ENCODE measurements at places on chromosomes 1 and 21. TPM values are rescaled to one million over a fixed set of nuclear protein-coding genes. Genes with fewer than 3 reads are reported as not detected.

DNA sequence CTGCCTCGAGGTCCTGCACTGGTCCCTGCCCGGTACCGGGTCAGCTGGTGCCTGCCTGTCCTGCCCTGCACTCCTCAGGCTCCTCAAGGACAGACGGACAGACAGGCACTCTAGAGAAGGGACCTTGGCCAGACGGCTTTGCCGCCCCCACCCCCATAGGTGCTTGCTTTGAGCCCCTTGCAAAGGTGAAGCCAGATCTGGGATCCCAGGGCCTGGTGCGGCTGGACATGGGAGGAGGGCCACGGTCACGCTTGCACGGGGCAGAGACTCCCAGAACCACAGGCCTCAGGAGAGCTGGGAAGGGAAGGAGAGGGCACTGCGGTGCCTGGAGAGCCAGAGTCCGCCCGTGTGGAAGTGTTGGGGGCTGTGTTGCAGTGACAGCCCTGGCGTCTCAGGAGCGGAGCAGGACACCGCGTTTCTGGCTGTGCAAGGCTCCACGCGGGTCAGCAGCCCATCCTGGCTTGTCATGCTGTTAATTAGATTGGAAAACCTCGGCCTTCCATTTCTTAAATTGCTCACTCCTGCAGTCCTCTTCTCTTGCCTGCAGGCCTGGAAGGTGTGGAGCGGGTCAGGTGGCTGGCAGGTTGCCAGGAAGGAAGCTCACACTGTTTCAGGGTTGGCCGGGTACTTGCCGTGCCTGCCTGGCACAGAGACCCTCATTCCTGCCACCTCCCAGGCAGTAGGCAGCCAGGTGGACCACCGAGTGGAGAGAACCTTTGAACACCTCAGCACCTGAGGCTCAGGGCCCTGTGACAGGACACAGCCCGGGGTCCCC, 16.3 kb downstream of the COL18A1 start:
- no peak for DNase-seq

Gene ADGRL4
- 20.4 TPM for total RNA-seq

Gene TMEM9
- 64.0 TPM for total RNA-seq

DNA sequence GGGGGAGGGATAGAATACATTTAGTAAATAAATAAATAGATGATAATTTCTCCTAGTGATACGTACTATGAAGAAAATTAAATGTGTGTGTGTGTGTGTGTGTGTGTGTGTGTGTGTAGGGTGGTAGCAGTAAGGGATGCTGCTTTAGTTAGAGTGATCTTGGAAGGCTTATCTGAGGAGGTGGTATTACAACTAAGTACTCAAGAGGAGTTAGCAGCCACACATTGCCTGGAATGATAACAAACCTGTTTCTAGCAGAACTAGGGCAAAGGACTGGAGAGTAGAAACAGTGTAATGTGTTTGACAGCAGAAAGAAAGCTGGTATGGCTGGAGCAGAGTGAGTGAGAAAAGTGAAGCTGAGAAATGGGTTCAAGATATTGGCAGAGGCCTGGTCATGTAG, 58.3 kb upstream of the FASLG start:
- DNase-seq, result no peak

DNA sequence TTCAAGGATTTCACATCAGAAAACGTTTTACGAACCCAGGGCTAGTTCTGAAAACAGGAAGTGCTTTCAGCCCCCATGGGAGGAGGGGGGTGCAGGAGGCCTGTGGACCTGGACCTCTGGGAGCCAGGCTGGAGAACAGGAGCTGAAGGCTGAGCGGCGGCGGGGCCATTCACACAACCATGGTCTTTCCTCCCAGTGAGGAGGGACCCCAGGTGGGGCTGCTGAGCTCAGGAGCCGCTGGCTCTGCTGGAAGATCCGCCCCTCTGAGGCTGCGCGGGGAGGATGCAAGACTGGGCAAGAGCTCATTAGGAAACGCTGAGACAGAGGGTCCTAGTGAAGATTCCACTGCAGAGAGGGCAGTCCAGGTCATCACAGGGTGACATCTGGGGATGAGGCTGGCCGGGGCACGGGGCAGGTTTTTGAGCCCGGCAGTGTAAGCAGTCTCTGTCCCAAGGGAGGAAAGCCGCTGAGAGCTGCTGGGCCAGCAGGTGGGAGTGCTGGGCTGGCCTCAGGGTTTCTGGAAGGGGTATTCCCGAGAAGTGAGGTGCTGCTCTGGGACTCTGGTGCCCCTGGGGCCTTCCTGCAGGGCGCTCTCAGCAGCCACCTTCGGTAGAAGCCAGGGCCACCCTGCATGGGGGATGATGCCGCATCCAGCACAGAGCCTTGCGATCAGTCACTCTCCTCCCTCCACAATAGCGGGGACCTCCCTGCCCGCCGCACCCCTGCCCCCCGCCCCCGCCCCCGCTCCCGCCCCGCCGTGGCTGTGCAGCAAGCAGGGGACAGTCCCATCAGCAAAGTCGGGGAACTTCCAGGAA, 7.5 kb downstream of the MX2 start:
- DNase-seq, result no peak

DNA sequence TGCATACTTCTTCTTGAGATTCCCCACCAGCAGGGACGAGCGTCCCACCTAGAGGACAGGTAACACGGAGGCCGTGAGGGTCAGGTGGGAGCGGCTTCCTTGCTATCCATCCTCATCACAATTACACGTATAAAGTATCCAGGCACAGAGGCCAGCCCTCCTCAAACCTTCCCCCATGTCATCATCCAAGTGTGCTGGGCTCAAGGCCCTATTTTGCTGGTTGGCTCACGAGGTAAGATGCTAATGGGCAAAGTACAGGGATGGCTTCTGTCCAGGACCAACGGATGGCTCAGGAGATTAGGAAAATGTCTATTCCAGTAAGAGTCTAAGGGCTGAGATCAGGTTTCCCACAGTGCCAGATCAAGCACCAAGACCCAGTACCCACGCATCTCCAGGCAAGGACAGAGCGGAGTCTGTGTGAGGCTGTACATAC, 11.5 kb upstream of the A3GALT2 start:
- DNase-seq, result no peak

- DNase-seq, result no peak
These were observed 1906.2 kb downstream of the NCAM2 start for GRCh38 chr21:22904385-22904784.

GRCh38 chr1:221793439-221794078, 51.7 kb upstream of the DUSP10 start:
- DNase-seq, result no peak

DNA sequence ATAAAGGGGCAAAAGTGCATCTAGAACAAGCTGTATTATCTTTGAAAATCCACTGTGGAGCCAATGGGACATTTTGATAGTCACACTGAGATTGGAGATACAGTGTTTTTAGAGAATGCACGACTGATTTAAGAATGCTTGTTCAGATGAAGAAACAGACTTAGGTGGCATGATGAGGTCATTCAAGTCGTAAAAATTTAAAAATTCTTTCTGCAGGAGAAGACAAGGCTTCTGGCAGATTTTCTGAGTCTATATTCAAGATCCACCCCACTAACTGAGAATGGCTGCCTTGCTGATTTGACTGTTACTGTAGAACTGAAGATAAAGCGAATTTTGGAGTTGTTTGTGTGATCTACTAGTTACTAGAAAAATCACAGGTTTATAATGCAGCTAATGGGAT, 310.6 kb downstream of the LRRC7 start:
- no peak for DNase-seq

DNA sequence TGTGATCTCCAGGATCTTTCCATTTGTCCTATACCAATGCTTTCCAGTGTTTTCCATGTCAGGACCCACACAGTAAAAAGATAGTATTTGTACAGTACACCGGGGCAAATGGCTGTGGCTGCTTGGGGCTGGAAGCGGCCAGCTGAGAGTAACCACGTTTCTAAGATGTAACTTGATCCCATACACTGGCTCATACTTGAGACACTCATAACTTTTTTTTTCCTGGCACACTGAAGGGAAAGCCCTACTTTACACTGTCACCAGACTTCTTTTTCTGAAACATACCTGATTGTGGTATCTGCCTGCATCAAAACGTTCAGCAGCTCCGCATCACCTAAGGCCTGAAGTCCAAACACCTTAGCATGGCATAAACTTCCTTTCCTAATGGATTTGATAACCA, 21.6 kb downstream of the VPS13D start:
- DNase-seq, result peak; percentile 52

DNA sequence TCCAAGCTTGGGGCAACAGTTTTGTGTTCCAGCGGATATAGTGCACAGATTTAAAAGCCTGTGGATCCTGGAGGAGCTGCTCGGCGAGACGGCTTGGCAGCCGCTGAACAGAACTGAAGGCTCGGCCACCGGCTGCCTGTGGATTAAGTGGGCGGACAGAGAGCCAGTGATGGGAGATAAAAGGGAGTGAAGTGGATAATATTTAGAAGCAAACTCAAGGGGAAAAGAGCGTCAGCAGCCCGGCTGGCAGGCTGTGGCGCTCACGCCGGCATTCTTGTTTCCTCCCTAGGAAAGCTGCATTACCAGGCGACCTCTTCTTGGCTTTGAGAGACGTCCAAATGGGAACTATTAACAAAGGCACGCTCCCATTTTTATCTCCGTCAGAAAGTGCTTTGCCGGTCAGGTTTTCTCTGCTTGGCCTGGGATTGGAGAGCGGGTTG, 10.4 kb downstream of the TRABD2B start:
- DNase-seq, result no peak

DNA sequence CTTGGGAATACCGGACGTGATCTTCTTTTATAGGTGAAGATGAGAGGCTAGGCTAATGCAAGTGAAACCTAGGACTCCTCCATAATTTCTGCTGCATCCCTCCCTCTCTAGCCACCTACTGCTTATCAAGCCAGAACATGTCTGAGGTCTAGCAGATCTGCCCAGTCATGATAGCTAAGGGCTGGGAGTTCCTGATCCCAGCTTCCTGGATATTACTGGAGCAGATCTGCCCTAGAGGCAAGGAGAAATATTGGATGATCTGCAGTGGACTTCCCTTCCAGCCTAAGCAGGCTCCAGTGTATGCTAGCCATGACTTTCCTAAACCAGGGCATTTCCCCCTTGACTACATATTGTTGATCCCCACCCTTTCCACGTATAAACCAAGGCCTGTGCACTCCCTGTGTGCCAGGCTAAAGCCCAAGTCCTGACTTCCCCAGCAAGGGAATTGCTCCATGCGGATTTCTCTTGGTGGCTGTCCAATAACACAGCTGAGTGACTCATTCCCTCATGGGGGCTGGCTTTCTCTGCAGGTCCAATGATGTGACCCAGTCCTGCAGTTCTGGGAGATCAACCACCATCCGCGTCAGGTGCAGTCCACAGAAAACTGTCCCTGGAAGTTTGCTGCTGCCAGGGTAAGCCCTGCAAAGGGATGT, 15.5 kb upstream of the SARS1 start:
- no peak for DNase-seq

- DNase-seq, result no peak
These were observed 867.8 kb downstream of the TTLL7 start for GRCh38 chr1:83130886-83131691.

Gene ALDH4A1
- 11.3 TPM for total RNA-seq

DNA sequence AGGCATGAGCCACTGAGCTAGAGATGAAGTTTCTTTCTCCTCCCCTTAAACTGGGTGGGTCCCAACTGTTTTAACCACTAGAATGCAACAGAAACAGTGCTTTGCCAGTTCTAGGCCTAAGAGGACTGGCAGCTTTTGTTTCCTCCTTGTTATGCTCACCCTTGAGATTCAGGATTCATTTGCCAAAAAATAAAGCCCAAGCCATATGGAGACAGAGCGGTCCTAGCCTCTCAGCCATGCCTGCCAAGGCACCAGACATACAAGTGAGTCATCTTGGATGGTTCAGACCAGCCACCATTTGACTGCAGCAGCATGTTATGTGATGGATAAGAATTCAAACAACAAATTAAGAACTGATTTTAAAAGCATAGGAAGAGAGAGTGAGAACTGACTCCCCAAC, 38.1 kb upstream of the STUM start:
- DNase-seq, result no peak

Gene GBP5
- 3.0 TPM for total RNA-seq

DNA sequence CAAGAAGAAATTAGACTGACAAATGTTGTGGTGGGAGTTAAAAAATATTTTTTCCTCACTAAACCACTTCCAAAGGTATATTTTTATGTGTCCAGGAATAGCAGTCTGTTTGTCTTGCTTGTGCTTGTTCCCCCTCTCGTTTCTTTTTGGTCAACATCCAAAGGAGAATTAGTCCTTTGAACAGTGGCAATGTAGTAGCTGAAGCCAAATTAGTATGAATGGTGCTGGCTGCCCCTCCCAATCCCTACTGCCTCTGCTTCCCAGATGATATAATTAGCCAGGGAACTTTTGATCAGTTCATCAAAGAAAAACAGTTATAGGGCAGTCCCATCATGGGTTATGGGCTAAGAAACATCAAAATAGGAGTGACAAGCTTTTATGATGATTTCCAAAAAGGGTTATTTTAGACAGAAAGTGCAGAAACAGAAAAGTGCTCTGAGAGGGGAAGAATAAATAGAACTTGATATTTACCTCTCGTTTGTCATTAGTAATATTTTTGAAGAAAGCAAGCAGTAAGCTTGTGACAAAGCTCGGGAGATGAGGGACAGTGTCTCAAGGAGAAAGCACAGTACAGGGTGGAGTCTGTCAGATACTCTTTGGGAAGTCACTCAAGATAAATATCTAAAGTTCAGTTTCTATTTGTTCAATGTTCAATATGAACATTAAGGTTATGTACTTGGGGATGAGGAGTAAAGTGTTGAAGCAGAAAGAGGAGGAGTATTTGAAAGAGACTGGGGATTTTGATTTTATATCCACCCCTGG, 239.1 kb downstream of the HLX start:
- no peak for DNase-seq

DNA sequence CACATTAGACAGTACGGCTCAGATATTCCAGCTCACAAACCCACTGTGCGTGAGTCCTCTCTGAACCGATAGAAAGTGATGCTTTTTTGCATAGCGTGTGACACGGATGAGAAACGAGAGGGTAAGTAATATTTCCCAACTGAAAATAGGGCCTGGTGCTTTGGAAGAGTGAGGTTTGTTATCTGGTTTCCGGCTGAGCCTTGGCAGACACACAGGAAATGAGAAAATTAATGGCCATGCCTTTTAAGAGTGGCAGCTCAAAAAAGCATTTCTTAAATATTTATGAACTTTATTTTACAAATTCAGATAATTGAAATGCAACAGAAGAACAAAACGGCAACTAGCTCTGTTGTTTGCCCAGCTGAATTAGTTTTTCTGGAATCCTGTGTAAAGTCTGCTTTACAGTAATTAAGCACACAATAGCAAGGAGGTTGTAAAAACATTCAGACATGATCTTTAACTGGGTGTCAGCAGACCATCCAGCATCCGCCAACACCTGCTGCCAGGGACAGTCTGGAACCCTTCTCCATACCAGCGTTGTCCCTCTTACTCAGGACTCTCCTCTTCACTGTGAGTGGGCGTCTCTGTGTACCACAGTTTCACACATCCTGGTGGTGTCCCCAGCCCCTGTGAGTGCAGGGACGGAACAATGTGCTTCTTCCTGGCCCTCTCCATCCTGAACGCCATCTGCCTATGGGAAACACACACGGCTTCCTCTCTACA, 155.4 kb downstream of the PGBD5 start:
- DNase-seq, result no peak

DNA sequence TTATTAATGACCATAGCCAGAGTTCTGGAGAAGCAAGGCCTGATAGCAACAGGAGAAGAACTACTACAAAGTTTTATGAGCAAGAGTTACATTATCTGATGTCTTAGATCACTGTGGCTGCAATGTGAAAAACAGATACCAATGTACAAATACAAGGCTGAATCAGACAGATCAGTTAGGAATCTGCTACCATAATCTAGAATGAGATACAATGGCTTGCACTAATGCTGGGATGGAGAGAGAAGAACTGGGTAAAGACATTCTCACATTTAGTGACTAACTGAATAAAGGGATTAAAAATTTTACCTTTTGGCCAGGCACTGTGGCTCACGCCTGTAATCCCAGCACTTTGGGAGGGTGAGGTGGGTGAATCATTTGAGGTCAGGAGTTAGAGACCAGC, 41.3 kb downstream of the ARID4B start:
- no peak for DNase-seq

GRCh38 chr21:41966872-41967621, 13.2 kb upstream of the C2CD2 start:
- peak; percentile 58 for DNase-seq
